AG08395 (cell line): ENCODE measurements at places on chromosomes 2 and 18.

DNA sequence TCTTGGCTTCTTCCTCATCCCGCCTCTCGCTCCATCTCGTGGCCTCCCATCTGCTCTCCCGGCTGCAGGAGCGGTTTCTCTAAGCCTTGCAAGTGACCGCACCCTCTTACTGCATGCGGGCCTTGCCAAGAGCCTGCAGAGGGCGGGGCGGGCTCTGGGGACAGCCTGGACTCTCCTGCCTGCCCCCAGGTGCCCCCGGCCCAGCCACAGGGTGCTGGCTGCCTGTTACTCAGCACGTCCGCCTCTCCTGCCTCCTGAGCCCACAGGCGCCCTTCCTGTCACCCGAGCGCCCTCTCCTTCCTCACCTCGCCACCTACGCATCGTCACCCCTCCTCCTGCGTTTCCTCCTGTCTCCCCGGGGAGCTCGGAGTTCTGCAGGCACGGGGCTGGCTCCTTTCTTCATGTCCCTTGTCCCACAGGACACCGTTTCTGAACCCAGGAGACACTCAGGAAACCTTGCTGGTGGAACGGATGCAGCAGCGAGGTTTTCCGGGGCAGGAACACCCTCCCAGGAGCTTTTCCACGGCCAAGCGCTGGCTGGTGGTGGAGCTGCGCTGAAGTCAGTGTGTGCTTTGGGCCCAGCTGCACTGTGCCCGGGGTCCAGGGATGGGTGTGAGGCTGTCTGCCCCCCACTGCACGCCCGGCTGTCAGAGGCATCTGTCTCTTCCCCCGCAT is 28.5 kb downstream of the HPCAL1 start:
- DNase-seq: no peak

DNA sequence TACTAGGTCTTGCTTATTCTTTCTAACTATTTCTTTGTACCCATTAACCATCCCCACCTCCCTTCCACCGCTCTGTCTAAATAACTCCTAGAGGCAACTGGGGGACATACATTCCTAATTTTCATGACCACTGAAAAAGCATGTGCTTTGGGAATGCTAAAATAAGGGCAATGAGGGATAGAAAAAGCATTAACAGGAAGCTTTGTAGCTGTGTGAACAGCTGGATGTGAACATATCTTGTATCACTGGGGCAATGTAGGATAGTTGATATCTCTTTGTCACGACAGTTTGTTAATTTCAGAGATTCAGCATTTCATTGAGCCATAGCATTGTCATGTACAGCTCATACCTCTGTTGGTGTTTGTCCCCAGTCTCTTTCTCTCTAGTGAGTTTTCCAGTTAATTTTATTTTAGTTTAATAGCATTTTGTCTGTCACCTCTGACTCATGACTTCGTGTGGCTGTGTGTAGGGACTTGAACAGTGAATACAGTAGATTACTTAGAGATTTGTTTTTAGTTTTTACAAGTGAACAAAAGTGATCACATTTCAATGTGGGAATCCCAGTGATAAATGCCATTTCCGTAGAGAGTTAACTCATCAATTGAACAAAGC is 230.3 kb upstream of the NRP2 start:
- DNase-seq: no peak

DNA sequence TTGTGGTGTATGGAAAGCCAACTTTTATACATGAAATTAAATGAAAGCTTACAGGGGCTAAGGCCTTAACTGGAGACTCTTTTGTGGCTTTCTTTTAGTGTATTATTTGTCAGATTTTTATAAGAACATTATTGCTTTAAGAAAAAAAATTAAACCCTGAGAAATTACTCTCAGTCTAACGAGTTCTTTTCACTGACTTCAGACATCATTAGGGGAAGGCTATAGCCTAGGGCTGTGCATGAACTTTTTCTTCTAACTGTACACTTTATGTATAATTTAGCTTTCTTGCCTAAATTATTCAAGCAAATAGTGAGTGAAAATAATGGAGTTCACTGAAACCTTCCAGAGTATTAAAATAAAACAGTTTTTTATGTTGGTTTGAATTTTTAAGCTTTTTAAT is 151.1 kb upstream of the MEIS1 start:
- DNase-seq: no peak

DNA sequence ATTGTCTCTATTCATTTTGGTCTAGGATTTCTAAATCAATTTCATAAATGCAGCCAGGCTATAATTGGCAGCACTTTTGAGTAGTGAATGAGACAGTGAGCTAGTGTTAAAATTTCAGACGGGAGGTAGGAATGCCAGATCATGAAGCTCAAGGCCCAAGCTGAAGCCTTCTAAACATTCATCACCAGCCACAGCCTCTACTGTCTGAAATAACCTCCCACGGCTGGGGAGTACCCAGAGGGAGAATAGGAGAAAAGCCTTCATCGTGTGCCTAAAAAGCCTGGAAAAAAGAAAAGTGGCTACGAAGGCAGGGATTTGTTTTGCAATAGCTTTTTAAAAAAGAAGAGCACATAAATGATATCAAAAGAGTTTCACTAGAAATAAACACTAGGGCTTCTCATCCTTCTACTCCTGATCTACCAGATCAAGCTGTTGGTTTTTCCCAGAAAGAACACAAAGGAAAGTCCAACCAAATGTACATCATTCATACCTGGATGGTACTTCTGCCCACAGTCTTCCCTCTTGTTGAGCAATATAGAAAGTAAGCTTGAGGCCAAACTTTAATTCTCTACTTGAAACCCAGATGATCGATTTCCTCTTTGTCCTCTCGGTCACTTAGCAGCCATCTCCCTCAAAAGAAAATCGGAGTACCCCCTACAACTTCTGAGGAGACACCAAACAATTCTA is 48.1 kb upstream of the SLC39A10 start:
- no peak for DNase-seq
